ENCODE measurements at places on chromosomes 6 and 20.

DNA sequence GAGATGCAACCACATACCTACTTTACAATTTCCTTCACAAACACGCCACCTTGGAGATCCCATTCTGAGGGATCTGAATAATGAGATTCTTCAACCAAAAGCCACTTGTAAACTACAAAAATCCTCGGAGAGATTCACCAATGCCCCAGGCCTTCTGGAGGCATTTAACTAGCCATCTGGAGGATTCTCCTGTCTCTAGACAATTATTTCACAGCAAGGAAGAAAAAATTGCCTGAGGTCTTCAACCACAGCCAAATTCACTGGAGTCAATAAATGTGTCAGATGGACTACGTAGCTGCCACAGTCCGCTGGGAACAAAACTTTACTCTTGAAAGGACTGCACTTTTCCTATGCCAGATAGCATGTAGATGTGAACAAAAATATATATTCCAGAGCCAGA, 19.0 kb upstream of the DCDC2 start:
- H3K27me3 ChIP-seq = no peaks in the 10 kb centered on the region
- no peaks in the 10 kb centered on the region for H3K4me1 ChIP-seq
- DNase-seq = no peak
- no peak overlapping the region for H3K27ac ChIP-seq

- H3K36me3 ChIP-seq = no peaks in the 10 kb centered on the region
- no peak overlapping the region for H3K4me3 ChIP-seq
- H3K4me1 ChIP-seq = peaks cover 2% of the 10 kb centered on the region
These were observed 92.5 kb downstream of the SCP2D1 start for GRCh38 chr20:18906046-18906445.

DNA sequence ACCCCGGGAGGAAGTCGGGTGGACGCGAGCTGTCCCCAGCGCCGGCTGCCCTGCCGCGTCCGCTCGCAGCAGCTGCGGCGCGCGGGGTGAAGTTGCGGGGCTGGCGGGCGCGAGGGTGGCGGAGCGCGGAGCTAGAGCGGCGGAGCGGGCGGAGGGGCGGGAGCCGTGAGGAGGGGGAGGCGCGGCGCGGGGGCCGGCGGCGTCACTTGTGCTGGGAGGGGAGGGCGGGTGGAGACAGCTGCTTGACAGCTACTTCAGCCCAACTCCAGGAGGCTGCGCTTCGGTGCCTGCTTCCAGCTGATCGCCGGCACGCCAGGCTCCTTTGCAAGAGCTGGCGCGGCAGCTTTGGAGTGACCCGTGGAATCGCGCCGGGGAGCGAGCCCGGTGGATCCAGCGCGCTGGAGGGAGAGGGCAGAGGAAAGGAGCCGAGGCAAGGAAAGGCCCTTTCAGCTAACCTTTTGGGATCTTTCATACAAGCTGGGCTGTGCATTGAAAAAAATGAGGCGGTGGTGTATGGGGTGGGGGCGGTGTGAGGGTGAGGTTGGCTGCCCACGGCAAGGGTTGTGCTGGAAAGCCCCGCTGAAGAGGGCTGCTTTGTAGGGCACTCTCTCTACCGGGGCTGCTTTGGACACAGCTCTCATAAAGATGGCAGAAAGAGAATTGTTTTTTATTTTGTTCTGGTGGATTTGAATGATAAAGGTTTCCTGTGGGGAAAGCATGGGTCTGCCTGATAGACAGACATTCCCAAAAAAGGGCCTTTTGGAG, 24.6 kb downstream of the RIPOR2 start:
- peaks cover 24% of the 10 kb centered on the region for H3K27me3 ChIP-seq
- peaks cover 15% of the 10 kb centered on the region for H3K4me1 ChIP-seq

DNA sequence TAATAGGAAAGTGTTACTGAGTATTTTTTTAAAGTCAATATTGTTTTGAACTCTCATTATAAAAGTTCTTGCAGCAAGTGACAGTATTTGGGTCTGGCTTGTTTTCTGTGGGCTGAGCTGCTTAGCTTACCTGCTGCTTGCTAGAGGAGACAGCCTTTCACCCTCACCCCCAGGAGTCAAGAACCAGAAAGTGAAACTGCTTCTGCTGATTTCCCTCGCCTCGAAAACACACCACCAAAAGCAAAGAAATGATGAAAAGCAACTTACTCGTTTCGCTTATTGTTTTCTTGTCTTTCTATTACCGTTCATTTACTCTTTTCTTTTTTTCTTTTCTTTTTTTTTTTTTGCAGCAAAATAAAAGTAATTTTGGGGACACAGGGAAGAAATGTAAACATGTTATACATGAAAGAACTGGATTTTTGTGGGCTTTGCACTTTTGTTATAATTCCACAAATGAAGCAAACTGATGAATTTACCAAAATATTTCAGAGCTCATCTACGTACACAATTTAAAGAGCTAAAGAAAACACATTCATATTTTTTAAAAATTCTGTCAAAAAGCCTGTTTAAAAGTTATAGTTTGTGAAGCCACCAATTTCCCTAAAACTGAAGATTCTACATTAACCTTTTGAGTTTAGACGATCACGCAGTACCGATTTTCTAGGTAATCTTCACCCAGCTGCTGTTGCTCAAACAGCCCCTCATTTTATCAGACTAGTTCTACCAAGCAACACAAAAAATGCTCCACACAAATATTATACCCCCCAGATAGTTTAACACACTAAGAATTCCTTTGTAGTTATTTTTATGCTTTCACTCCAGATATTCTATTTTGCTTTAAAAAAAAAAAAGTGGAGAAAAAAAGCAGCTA, 1.7 kb downstream of the SCML4 start:
- no peaks in the 10 kb centered on the region for H3K36me3 ChIP-seq
- no peak overlapping the region for H3K4me3 ChIP-seq
- H3K27me3 ChIP-seq = no peaks in the 10 kb centered on the region
- H3K27ac ChIP-seq = no peak overlapping the region
- no peaks in the 10 kb centered on the region for H3K4me1 ChIP-seq

All from H1 (cell line).